ENCODE measurements at places on chromosomes 5 and 9. TPM values are rescaled to one million over a fixed set of nuclear protein-coding genes. Genes with fewer than 3 reads are reported as not detected.

Gene EFNA5
- total RNA-seq = 8.2 TPM

Gene FAXDC2
- total RNA-seq = 17.8 TPM

Gene MLANA
- total RNA-seq = 0.70 TPM

Gene RFX3
- total RNA-seq = 4.2 TPM

Gene PIP5KL1
- 0.36 TPM for total RNA-seq

Gene TMEM215
- not detected for total RNA-seq

Gene GPSM1
- 28.3 TPM for total RNA-seq

Gene MSX2
- 9.8 TPM for total RNA-seq

Gene SPINK13
- not detected for total RNA-seq

Gene ZCCHC9
- 20.7 TPM for total RNA-seq

Gene LCN15
- total RNA-seq = not detected

Gene DAPK1
- total RNA-seq = 56.2 TPM

Data from myocyte (in vitro differentiated cells).